NCI-H1105 (cell line): ENCODE measurements at places on chromosomes 13 and 19.

DNA sequence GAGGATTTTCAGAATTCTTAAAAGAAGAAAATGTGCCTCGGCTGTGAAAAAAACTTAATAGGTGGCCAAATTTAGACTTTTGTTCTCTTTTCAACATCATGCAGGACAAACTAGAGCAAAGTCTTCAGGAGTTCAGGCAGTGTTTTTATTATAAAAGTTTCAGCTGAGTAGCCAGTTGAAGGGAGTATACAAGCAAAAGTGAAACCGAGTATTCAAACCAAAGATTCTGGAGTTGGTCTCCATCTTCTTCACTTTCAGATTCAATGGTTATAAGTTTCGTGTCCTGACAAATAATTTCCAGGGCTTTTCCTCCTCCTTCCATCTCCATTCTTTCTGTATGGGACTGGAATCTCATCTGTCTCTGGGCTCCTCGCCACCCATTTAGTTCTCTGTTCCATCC is 379.7 kb downstream of the GPC5 start:
- no peak for DNase-seq

- DNase-seq, result no peak
Observed at GRCh38 chr13:20995245-20995838, 66.0 kb downstream of the LATS2 start.

GRCh38 chr19:40225440-40226305 is 816 bp downstream of the CCNP start:
- DNase-seq, result no peak

DNA sequence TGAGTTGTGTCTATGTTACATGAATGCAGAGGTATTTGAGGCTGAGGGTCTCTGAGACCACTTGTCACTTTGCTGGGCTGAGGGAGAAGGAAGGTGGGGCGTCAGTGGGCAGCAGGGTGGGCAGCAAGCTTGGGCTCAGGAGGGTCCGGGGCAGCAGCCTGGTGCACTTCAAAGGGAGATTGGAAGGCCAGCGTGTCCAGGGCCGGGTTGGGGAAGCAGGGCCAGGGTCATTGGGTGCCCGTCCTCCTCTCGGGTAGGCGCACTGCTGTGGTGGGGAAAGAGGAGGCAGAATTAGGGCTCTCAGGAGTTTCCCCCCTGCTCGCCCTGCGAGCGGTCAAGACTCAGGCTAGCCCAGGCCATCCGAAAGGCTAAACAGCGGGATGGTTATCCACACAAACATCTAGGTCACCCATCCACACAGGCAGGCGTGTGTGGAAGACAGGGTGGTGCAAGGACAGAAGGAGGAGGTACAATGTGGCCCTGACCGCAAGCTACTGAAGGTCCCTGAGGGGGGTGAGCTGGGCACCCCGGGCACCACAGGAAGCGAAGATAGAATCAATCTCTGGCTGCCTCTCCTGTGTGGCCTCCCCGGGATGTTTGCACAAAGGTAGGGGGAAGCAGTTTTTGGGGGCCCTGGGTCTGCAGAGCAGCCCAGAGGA is 37.7 kb downstream of the MYO9B start:
- DNase-seq, result no peak

GRCh38 chr19:46609511-46610412 is 8.6 kb downstream of the CALM3 start:
- no peak for DNase-seq

DNA sequence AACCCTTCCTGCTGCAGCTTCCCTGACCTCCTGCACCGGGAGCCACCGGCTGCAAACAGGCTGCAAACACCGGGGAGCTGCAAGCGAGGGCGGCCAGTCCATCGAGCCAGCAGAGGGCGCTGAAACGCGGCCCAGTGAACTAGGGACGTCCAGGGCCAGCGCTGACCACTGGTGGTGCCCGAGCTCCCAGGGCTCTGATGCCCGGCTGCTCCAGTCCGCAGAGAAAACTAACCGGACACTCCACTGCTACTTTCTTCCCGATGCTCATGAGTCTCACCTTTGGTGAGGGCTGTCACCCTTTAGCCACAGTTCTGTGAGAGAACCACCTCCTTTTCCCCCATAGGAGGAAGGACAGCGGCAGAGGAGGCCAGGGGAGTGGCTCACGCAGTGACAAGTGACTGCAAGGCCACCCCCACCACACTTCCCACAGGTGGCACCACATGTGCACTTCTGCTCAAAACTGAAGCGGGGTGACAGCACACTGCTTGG is 82.8 kb upstream of the MTIF3 start:
- DNase-seq, result no peak

GRCh38 chr19:51101171-51101865 is 6.9 kb downstream of the CTU1 start:
- DNase-seq, result peak; percentile 6

- no peak for DNase-seq
Observed at GRCh38 chr19:17263712-17264640, 569 bp downstream of the USHBP1 start.

GRCh38 chr19:51994048-51994644 is 7.5 kb upstream of the ZNF350 start:
- no peak for DNase-seq

GRCh38 chr19:6616011-6616410 is 25.1 kb upstream of the CD70 start:
- no peak for DNase-seq
